ENCODE measurements at places on chromosomes 4 and X.

GRCh38 chr4:111812114-111812513 is 333.1 kb upstream of the FAM241A start:
- no peak for DNase-seq

- no peak for DNase-seq
These were observed 33.3 kb downstream of the SLIT2 start for GRCh38 chr4:20284990-20285389.

- DNase-seq, result no peak
These were observed 7.7 kb upstream of the APBB2 start for GRCh38 chr4:41221850-41222645.

- no peak for DNase-seq
These were observed 657 bp upstream of the ANKRD50 start for GRCh38 chr4:124713185-124713592.

DNA sequence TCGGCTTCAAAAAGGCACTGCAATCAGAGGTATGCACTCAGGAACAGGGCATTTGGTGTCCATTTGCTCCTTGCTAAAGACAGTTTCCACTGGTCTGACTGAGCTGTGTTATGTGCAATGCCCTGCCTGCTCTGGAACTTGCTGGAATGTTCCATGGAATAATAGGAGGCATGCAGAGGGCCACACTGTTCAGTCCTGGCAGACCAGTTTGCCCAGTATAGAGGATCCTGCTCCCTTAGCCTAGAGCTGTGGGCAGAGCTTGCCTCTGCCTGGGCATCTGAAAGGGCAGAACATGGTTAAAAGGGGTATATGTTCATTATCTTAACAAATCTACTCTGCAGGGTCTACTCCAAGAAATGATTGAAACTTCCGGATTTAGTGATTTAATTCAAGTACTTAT is 27.8 kb upstream of the CD99L2 start:
- no peak for DNase-seq

DNA sequence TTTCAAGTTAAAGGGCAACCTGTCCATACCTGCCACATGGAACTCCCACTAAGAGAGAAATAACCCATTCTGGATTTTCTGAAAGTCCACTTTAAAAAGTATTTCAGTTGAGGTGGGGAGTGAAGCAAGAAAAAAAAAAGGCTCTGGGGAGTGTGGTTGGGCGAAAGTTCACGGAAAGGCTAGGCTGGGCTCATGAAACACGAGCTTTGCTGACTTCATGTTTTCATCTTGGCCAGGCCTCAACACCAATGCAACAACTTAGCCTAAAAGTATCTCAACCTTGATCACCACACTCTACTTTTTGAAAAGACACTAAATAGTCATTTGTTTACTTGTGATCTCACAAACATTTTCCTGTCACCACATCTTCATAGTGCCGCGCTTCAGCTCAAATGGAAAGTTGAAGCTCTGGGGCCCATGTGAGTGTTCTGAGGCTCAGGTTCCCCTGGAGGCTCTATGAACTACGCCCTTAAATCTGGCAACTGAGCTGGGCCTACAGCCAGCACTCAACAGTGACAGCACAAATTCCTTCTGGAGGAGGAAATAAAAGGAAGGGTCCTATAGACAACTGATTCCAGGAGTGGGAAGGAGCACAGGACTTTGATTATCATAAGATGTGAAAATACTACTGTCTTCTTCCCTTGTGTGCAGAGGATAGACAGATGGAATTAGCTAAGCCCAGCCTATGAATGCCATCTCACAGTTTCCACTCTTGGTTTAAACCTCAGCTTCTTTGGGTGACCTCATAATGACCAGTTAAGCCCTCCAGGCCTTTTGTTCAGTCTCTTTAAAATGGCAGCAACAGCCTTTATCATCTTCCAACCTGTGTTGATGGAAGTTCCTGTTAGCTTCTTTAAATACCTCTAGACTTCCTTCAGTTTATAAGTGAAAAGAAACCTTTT is 5.1 kb downstream of the CD40LG start:
- no peak for DNase-seq

Measured in naive B cell (primary cell).